ENCODE measurements at places on chromosomes 2 and 18. TPM values are rescaled to one million over a fixed set of nuclear protein-coding genes. Genes with fewer than 3 reads are reported as not detected.

GRCh38 chr2:45287045-45287444 is 277.8 kb upstream of the SIX2 start:
- no peak for DNase-seq

DNA sequence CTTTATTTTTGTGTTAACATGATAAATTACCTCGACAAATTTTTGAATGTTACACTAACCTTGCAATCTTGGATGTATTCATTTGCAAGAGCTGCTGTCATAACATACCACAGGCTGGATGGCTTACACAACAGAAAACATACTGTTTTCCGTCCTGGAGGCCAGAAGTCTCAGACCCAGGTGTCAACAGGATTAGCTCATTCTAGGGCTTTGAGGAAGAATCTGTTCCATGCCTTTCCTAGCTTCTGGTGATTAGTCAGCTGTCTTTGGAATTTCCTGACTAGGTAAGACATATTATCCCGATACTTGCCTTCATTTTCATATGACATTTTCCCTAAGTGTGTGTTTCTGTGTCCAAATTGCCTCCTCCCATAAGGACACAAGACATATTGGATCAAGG is 188.6 kb upstream of the CDH19 start:
- DNase-seq = no peak

UGT1A4 gene
- polyA plus RNA-seq = not detected

CAB39 gene
- polyA plus RNA-seq = 94.6 TPM

INSIG2 gene
- polyA plus RNA-seq = 37.6 TPM

DNA sequence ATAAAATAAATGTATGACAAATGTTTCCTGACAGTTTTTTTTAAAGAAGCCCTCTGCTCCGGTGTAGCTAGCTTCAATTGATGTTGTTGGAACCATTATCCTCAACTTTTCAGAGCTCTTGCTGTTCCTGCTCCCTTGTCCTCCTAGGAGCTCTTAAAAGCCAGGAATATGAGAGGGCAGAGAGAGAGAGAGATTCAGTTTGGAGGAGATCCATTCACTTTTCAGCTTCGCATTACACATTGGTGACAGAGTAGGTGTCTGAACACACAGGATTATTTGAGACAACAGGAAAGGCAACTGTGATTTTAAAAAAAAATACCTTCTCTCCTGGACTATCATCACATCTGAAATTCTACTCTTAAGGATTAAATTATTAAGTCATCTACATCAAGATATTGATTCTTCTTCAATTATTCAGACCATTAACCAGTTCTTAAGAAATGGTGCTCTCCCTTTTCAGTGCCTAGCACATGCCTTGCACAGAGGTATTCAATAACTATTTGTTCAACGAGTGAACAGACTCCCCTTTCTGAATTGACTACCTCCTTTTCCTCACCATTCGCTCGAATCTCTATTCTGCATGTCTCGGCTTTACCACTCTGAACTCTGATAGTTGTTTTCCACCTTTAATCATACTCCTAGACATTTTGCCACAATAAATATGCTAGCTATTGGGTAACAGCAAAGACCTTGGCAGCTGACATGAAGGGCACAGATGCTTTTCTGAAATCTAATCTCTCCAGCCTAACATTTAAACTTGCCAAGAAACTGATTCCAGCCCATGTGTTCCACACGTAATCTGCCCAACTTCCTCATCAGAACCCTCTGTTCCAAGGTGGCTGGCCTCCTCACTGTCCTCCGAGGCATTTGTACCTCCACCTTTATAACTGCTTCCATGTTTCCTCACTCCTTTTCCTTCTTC is 28.6 kb upstream of the SLC35F5 start:
- DNase-seq = no peak

EMX1 gene
- 52.2 TPM for polyA plus RNA-seq

GALNT13 gene
- polyA plus RNA-seq = 2.3 TPM

DNA sequence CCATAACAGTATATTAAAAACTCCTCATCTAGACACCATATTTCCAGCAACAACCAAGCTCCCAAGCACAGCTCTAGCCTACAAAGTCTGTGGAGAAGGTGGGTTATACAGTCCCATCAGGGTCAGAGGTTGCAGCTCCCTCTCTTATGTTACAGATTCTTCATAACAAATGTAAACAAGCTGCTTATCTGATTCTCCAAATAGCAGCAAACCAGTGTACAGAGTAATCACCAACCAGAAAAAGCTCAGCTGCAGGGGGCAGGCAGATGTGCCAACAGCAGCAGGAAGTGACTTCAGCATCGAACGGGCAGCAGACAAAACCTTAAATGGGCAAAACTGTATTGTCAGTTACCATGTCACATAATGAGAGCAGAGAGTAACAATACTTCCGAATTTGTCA is 52.9 kb upstream of the NABP1 start:
- DNase-seq = no peak

DNA sequence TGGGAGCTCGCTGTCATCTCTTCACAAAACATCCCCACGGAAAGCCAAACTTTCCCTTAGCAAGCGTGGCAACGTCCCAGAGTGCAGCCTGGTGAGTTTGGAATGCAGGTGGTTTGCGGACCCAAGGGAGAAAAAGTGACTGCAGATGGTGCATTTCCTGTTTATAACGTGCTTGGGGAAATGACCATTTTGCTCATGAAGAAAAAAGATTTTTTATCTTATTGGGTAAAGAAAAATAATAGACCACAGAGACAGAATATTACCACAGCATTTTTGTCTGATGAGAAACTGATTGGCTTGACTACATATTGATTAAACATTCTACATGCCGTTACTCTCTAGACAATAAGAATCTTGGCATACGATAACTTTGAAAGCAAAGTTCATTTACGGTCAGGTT is 136.5 kb downstream of the COPS8 start:
- no peak for DNase-seq

DNA sequence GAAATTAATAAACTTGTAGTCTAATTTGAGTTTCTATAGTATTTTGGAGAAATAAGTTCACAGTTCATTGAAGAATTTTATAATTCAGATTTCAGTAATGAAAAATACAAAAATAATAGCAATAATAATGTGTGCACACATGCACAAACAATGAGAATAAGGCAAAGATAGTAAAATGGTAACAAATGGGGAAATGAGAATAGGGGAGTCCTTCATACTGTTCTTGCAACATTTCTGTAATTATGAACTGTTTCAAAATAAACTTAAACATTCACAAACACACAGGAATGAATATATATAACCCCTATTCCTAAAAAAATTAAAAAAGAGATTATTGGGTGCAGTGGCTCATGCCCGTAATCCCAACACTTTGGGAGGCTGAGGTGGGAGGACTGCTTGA is 63.9 kb downstream of the SPRED2 start:
- DNase-seq = no peak

LONRF2 gene
- 3.7 TPM for polyA plus RNA-seq

GRCh38 chr2:198282061-198282460 is 477.7 kb downstream of the PLCL1 start:
- no peak for DNase-seq

DNA sequence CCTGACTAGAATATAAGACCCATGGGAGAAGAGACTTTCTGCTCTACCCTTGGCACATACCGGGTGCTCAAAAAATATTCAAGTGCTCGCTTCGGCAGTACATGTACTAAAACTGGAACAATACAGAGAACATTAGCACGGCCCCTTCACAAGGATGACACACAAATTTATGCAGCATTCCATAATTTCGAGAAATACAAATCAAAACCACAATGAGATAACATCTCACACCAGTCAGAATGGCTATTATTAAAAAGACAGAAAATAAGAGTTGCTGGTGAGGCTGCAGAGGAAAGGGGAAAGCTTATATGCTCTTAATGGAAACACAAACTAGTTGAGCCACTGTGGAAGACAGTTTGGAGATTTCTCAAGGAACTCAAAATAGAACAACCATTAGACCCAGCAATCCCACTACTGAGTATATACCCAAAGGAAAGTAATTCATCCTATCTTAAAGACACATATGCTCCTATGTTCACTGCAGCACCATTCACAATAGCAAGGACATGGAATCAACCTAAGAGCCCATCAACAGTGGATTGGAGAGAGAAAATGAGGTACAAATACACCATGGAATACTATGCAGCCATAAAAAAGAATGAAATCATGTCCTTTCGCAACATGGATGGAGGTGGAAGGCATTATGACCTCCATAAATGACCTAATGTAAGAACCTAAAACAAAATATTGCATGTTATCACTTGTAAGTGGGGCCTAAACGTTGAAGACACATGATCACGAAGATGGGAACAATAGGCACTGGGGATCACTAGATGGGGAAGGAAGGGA is 71.6 kb upstream of the CYP1B1 start:
- DNase-seq = no peak

- DNase-seq = no peak
These were observed 268.5 kb downstream of the ICOS start for GRCh38 chr2:204205082-204205481.

LYPD1 gene
- 99.6 TPM for polyA plus RNA-seq

LAMA3 gene
- 1.8 TPM for polyA plus RNA-seq

MEP1B gene
- not detected for polyA plus RNA-seq

GRCh38 chr18:48905513-48905912 is 45.3 kb downstream of the SMAD7 start:
- no peak for DNase-seq

GRCh38 chr2:31442376-31442775 is 27.8 kb upstream of the XDH start:
- DNase-seq = no peak

GRCh38 chr2:136030406-136030805 is 45.0 kb upstream of the DARS1 start:
- no peak for DNase-seq

GRCh38 chr18:10207682-10208345 is 246.6 kb upstream of the APCDD1 start:
- DNase-seq = no peak

- DNase-seq = no peak
These were observed 1367.4 kb upstream of the ACVR2A start for GRCh38 chr2:146477383-146477782.

DNA sequence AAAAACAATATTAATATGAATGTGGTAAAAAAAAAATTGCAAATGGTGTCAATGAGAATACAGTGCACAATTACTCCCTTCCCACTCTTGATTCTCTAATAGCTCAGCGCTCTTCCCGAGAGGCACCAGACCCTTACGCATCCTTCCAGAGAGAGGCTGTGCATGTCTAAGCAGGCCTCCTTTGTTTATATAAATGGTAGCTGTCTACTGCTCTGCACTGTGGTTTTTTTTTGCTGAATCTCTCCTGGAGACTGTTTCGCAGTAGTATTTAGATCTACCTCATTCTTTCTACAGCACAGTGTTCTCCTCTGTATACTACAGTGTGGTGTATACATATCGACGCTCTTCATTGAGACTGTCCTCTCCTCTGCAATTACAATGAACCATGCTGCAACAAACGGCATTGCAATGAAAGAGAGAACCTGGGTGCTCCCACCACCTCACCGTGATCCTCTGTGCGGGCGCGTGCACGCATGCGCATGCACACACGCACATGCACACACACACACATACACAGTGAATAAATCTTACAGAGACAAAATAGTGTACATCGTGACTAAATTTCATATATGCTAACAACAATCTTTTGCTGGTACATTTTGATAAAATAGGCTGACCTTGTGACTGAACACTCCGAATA is 19.4 kb downstream of the SEPTIN10 start:
- DNase-seq = no peak

GRCh38 chr2:233082222-233082930 is 22.2 kb downstream of the INPP5D start:
- no peak for DNase-seq

GRCh38 chr18:58605027-58606020 is 23.6 kb downstream of the ALPK2 start:
- no peak for DNase-seq

STK11IP gene
- 22.2 TPM for polyA plus RNA-seq

GRCh38 chr18:56235071-56235470 is 403.3 kb downstream of the TXNL1 start:
- DNase-seq = no peak

DNA sequence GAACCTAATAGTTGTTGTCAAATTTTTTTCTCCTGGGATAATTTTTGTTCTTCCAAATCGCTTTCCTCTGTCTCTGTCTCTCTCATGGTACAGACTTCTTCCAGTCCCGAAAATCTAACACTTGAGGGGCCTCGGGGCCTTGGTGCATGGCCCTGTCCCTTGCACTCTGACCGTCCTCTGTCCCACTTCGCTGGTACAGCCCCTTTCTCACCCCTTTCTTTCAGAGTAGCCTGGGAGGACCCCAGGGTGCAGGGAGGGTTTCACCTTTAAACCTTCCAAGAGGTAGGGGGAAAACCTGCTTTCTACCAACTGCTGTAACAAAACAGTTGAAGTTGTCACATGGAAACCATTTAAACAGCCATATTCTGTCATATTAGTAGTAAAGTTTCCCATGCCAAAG is 22.2 kb upstream of the FAHD2A start:
- DNase-seq = no peak

EFHD1 gene
- polyA plus RNA-seq = 96.1 TPM

DNA sequence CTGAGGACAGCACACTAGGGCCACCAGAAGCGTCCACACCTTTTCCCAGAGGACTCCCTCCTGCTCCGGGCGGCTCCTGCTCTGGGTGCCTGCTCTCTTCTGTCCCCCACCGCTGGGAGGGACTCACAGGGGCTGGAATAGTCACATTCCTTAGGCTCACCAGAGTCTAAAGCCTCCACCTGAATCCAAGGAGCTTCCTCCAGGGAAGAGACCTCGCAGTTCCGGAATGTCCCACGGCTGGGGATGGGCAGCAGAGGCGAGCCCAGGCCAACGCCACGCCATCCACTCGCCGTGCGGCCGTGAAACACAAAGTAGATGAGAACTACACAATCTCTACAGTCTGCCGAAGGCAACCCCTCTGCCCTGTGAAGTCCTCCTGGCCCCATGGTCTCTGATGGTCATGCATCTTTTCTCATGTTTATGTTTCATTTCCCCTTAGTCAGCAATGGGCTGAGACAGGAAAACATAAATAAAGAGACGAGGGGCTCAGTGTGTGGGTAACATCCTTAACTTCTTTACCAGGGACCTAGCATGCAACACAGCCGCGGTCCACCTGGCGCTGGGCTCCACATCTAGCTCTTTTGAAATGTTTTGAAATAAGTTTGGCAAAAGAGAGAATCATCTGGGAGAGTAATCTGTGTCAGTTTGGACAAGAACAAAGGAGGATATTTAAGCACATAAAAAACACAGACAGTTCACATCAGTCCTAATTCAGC is 98.4 kb downstream of the PXDN start:
- no peak for DNase-seq

- DNase-seq = no peak
These were observed 453 bp downstream of the KCNJ3 start for GRCh38 chr2:154698721-154699574.

- no peak for DNase-seq
These were observed 226.9 kb upstream of the DTNA start for GRCh38 chr18:34483198-34483597.

GRCh38 chr2:25251071-25251421 is 82.7 kb upstream of the POMC start:
- DNase-seq = no peak

- DNase-seq = no peak
These were observed 88.8 kb downstream of the ACTR3 start for GRCh38 chr2:113978524-113979190.

GPR35 gene
- polyA plus RNA-seq = 1.6 TPM

GRCh38 chr2:237497838-237498186 is 10.8 kb downstream of the MLPH start:
- DNase-seq = no peak

GRCh38 chr2:221747289-221747972 is 175.3 kb upstream of the EPHA4 start:
- no peak for DNase-seq

ANKRD29 gene
- polyA plus RNA-seq = 0.59 TPM
